ENCODE measurements at places on chromosomes 5 and 9.
A peak's percentile ranks its signal among the peaks of the same experiment; 100 is the strongest.

GRCh38 chr9:128913995-128914772 is 6.6 kb upstream of the PHYHD1 start:
- no peak for DNase-seq

GRCh38 chr9:88628811-88629210 is 93.8 kb downstream of the NXNL2 start:
- no peak for DNase-seq

- no peak for DNase-seq
These were observed 43.3 kb upstream of the NEURL1B start for GRCh38 chr5:172597755-172598155.

DNA sequence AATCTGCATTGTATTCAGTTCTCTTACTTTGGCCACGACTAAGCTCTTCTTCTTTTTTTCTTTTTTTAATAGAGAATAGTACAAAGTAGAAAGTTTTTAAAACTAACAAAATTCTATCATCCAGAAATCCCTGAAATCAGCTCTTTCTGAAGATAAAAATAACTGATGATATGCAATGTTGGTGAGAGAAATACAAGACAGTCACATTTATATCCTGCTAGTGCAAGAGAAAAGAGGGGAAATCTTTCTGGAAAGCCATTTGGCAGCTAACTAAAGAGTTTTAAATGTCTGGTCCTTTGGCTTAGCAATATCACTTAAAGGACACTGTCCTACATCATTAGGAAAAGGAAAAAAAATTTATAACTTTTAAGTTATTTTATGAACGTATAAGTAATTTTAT is 27.0 kb upstream of the FREM1 start:
- DNase-seq, result no peak

- no peak for DNase-seq
These were observed 27.9 kb upstream of the CEMIP2 start for GRCh38 chr9:71796100-71796767.

- DNase-seq, result peak; percentile 62
These were observed 12.4 kb upstream of the CYFIP2 start for GRCh38 chr5:157253547-157253946.

DNA sequence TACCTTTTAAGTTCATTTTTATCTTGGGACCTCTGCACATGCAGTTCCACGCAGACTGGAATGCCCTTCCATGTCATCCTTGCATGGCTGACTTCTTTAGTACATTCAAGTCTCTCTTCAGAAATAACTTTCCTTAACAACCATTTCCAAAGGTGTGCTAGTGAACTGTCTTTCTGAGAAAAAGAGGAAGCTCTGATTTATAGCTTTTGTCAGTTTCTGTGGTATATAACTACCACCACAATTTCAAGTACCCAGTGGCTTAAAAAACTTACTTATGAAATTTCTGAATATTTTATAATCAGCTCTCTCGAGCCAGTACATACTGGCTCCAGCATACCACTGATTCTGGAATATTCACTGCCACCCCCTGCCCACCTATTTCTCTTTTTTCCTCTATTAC is 1613.8 kb downstream of the MAT2B start:
- no peak for DNase-seq

DNA sequence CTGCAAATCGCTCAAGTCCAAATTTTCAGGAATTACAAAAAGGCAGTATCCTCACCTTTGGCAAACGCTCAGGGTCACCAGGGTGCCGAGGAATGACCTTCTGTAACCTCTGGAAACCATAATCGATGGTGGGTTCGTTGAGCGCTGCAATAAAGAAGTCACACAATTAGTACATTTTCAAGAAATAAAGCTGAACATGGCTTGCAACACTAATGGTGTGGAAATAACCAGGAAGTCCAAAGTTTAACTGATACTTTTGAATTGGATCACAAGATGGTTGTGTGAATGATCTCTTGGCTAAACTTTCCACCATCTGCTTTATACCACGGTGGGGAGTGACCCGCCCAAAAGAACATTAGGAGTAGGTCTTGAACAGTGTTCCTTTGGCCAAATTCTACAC is 368.7 kb downstream of the EBF1 start:
- no peak for DNase-seq

- no peak for DNase-seq
These were observed 214.5 kb downstream of the TMEM167A start for GRCh38 chr5:82862711-82863110.

GRCh38 chr5:34900652-34901051 is 14.7 kb downstream of the RAD1 start:
- DNase-seq, result no peak

GRCh38 chr5:60710362-60710761 is 10.4 kb upstream of the DEPDC1B start:
- DNase-seq, result no peak

- no peak for DNase-seq
These were observed 697.0 kb upstream of the RGMB start for GRCh38 chr5:98076501-98076900.

DNA sequence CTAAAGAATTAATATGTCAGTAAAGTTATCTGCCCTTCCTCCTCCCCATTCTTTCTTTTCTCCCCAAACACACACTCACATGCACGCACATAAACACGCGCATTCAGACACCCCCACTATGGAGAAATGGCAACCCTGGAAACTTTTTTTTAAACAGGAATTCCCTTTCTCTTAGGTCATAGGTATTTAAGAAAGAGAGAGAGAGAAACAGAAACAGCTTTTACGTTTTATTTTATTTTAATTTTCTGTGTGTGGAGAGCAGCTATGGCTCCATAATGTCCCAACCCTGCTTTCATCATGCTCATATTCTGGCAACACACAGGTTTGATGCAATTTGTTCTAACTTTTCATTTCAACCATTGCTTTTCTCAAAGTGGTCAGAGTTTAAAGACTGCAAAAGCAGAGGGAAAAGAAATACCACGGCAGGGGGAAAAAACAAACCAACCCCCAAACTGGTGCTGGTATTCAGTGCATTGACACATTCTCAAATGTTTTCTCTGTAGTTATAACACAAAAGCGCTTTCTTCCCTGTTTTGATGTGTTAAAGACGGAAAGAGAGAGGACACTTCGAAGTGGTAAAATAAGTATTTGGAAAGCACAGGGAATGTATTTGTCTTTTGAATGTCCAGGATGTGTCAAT is 126.0 kb upstream of the TMEM161B start:
- no peak for DNase-seq

GRCh38 chr9:128059365-128059983 is 7.6 kb downstream of the NAIF1 start:
- DNase-seq, result no peak

GRCh38 chr9:133542002-133542401 is 7.5 kb downstream of the ADAMTSL2 start:
- no peak for DNase-seq

- no peak for DNase-seq
These were observed 107.8 kb upstream of the NEK6 start for GRCh38 chr9:124149992-124150391.

DNA sequence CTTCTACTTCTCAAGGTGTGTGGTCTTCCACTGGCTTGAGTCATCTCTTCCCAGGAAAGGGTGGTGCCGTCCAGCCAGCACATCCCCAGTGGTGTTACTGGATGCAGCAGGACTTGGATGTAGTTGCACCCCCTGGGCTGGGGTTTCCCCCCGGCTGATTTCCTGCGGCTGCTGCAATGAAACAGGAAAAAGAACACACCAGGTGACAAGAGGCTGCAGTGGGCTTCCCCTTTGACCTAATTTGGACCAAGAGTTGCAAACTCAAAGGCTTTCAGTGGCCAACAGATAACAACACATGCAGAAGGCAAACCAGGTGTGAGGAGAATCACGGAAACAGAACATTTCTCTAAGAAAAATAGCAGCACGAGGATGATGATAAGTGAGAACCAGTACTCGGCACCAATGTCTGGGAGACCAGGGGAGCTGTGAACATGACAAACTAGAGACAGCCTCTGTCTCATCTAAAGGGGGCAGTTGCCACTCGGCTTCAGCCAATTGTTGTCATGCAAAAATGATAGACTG is 83.7 kb downstream of the PDE6A start:
- no peak for DNase-seq

GRCh38 chr5:181234455-181235306 is 9.0 kb downstream of the RACK1 start:
- no peak for DNase-seq

DNA sequence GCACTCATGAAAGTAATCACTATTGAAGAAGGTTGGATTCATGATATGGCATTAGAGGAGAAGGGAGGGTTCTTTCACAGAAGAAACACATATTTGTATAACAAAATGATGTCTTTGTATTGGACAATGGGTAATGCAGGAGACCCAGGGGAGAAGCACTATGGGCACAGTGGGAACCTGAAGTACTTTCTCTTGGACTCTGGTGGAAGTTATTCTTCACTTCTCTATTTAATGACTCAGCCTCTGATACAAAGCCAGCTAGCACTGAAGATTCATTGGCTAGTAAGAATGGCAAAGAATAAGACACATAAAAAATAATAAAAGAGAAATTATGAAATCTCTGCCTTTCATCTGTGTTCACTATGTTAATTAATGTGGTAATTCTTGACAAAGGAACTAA is 149.9 kb upstream of the PRR16 start:
- DNase-seq, result no peak

GRCh38 chr5:43304525-43304924 is 8.7 kb downstream of the HMGCS1 start:
- no peak for DNase-seq

- DNase-seq, result no peak
These were observed 74.8 kb downstream of the STK32A start for GRCh38 chr5:147309621-147310020.

- DNase-seq, result no peak
These were observed 91.1 kb downstream of the MRPS27 start for GRCh38 chr5:72228960-72229359.

GRCh38 chr9:32384002-32384363 is 460 bp upstream of the ACO1 start:
- DNase-seq, result no peak

DNA sequence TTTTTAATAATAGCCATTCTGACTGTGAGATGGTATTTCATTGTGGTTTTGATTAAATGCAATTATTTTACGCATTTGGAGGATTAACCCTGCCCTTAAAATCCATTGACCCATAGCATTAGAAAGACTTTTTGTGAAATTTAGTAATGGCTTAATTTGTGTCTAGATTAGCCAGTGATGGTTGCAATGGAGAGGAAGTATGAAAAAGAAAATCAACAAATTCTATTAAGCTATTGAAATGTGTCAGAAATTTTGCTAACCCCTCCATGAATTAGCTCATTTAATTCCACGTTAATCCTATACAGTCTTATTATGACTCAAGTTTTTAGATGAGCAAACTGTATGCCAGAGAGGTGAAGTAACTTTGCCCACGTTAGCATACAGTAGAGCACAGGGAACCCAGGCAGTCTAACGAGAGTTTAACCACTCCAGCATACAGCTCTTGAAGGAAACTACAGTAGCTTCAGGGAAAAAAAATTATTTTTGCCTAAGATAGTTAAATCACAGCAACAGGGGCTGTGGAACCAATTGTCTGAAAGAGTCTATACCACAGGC is 158.2 kb upstream of the PPP2R2B start:
- DNase-seq, result no peak

- peak; percentile 18 for DNase-seq
These were observed 4.8 kb downstream of the FOXI1 start for GRCh38 chr5:170110403-170111087.

DNA sequence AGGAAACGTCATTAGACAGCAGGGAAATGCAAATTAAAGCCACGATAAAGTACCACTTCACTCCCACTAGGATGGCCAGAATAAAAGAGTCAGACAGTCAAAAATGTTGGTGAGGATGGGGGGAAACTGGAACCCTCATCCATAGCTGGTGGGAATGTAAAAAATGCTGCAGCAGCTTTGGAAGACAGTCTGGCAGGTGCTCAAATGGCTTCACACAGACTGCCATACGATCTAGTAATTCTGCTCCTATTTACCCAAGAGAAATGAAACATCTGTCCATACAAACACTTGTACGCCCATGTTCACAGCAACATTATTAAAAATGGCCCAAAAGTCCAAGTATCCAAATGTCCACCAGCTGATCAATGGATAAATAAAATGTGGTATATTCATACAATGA is 158.9 kb upstream of the PHYKPL start:
- DNase-seq, result no peak

GRCh38 chr9:95073042-95073607 is 244.4 kb downstream of the FANCC start:
- no peak for DNase-seq

GRCh38 chr5:168443950-168444700 is 42.1 kb upstream of the RARS1 start:
- DNase-seq, result no peak

GRCh38 chr5:31537851-31538250 is 5.8 kb downstream of the C5orf22 start:
- no peak for DNase-seq

- DNase-seq, result no peak
These were observed 117.5 kb upstream of the OTULINL start for GRCh38 chr5:14464096-14464495.

DNA sequence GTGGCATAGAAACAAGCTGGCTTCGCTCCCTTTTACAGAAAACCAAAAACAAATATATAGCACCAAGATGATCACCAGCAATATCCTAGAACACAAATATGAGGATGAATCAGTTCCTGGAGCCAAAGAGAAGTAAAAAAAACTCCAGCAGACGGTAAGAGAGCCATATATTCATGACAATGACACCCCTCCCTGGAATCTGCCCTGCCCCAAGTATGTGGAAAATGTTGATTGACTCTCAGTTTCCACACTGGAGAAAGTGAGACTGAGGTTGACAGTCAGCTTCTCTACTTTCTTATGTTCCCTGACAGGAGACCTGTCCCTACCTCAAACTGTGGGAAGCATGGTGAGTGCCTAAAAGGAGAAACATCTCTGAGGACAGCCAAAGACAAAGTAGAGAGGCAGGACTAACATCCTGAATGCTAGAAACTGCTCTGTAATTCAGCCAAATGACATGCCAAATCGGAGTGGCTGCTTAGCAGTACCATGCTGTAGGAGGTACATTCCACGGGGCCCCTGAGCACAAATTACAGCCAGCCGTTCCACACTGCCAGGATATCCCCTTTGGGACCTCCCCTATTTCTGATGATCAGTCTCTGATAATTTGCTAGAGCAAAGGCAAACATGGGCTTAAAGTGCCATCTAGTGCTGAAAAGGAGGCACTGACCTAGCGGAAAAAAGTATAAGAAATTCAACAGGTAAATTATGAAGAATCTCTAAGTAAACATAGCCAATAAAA is 424.0 kb upstream of the RGMB start:
- no peak for DNase-seq
